NCI-H2029 (cell line): ENCODE measurements at places on chromosomes 1 and 21.
A peak's percentile ranks its signal among the peaks of the same experiment; 100 is the strongest.

GRCh38 chr1:184368354-184368753 lies 18.5 kb upstream of the C1orf21 start:
- no peak for DNase-seq

- no peak for DNase-seq
Observed at GRCh38 chr1:230085178-230085515, 18.1 kb downstream of the GALNT2 start.

DNA sequence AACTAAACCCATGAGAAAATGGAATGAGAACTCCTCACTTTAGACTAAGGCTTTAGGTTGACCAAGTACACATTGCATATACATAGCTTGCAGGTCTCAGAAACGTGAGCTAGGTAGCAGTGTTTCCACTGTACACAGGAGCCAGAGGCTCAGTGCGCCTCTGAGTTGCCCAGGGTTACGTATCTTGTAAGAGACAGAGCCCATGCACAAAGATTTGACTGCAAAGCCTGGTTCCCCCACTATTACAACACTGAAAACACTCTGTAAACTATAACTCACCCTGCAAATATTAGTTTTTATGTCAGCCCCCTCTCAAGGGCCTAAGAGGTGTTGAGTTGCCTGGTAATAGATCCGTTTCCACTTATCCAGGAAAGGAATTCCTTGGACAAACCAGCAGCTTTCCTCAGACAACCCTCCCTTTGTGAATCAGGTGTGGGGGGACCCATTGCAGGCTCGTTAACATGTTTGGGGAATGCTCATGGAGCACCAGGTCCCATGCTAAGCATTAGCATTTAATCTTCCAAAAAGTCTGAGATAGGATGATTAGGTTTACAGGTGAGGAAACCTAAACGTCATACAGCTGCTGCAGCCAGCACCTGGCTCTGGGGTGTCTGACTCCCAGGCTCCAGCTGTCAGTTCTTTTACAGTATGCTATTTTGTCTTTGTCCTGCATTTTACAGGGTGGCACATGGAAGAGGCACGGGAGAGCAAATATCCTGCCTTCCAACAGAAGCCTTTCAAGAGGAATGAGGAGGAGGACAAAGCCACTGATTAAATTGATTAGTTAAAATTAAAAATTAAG lies 25.7 kb downstream of the TENT5C start:
- peak; percentile 52 for DNase-seq

GRCh38 chr1:156162430-156163037 lies 9.1 kb downstream of the SEMA4A start:
- no peak for DNase-seq

- no peak for DNase-seq
Observed at GRCh38 chr1:57327336-57327735, 96.5 kb downstream of the DAB1 start.

- no peak for DNase-seq
Observed at GRCh38 chr1:176765608-176766007, 302.6 kb downstream of the PAPPA2 start.

GRCh38 chr1:50328552-50328951 lies 94.7 kb downstream of the DMRTA2 start:
- no peak for DNase-seq

GRCh38 chr21:36688324-36688723 lies 10.6 kb upstream of the SIM2 start:
- DNase-seq: no peak

GRCh38 chr1:20349561-20349960 lies 58.9 kb downstream of the VWA5B1 start:
- DNase-seq: no peak

- DNase-seq: no peak
Observed at GRCh38 chr1:100428160-100428559, 75.9 kb downstream of the CDC14A start.

- DNase-seq: no peak
Observed at GRCh38 chr1:208264469-208265121, 20.4 kb upstream of the PLXNA2 start.

DNA sequence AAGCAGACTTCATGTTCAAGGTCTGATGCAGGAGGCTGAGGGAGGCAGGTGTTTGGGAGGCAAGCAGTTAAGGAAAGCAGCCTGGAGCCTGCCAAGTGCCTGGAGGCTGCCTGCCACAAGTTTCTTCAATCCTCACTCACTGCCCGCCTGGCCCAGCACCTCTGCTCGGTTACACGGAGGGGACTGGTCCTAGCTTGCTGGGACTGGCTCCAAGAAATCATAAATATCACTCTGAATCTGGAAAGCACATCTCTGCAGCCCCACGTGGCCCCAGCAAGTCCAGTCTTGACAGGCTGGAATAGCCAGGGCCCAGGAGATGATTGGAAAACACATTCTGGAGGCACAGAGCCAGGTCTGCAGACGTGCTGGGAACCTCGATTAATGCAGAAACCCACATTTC lies 83.9 kb downstream of the BCAR3 start:
- DNase-seq: no peak

DNA sequence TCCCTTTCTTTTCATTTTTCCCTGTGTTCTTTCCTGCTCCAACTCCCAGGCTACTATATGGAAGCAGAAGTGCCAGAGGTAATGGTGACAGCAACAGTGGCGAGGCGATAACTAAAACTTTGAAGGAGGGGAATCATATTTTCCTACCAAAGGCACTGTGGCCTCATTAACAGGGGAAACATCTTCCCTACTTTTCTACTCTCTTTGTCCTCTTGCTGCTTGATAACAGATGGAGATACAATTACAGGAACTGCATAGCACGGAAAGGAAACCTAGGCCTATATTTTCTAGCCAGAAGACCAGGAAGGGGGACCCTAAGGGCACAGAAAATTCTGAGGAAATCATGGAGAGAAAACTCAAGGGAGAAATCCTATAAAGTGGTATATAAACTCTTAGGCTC lies 42.3 kb downstream of the SASS6 start:
- no peak for DNase-seq

GRCh38 chr1:17671741-17672140 lies 83.4 kb upstream of the ACTL8 start:
- peak; percentile 58 for DNase-seq

DNA sequence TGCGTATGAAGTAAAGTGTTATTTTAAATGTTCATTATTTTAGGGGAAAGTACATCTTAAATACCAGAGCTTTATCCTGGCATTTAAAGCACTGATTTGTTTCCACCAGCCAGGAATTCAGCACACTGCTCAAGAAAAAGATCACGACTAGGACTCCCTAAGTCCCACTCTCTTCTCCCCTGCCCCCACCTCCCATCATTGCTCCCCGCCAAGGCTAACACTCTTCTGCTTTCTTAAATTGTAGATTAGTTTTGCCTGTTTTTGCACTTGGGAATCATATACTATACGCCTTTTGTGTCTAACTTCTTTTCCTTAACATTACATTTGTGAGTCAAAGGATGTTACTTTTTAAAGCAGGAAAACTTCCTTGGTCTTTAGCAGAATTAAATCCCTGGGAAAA lies 37.5 kb upstream of the C1orf105 start:
- no peak for DNase-seq

GRCh38 chr1:191690931-191691330 lies 467.3 kb upstream of the RGS18 start:
- DNase-seq: no peak
